ENCODE measurements at places on chromosomes 5 and 9.

DNA sequence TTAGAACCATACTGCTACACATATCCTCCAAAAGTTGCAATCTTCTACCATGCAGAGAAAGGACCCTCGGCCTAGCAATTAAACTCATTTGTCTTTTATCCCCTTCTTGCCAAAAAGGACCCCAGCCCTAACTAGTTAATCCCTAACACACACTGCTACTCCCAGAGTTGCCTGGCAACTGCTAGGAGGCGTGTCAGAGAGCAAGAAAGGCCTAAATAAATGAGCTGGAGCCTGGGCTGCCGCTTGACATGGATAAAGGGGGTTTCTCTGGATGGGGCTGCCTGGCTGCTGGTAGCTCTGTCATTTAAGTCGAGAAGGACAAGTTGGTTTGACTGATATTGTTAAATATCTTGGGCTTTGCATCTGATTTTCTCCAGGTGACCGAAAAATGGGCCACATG is 194.8 kb downstream of the CRB2 start:
- peak; percentile 32 for DNase-seq

DNA sequence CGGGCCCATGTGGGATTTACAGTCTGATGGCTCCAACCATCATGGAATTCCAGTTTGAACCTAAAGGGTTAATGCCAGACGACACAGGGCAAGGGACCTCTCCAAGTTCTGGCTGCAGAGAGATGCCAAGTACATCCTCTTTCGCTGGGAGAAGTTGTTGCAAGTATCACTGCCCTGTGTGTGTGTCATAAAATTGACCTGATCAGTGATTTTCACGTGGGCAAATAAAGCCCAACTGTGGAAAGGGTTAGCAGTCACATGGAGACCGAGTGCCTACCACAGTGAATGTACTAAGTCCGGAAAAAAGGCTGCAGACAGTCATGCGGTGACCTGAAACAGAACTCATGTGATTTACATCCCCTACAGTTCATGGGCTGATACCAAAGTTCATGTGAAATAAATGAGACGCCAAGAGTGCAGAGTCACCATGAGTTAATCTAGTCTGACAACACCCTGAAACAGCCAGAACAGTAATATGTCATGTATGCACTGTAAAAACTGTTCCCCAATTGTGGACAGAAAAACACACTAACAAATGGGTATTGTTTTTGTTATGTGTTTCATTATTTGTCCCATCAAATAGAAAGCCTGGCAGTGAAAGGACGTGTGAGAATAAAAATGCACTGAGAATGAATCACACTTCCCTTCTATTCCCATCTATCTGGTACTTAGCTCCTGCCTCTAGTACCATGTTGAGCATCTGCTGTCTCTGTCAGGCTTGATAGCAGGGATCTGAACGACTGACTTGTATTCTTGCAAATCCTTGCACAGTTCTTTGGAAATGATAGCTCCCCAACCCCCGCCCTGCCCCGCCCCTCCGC is 115.7 kb downstream of the SUSD1 start:
- DNase-seq, result no peak

GRCh38 chr5:57986761-57987341 is 473.0 kb downstream of the PLK2 start:
- DNase-seq, result peak; percentile 8

GRCh38 chr5:133595465-133595864 is 16.9 kb downstream of the FSTL4 start:
- DNase-seq, result no peak

- DNase-seq, result no peak
These were observed 35.1 kb downstream of the FAM13B start for GRCh38 chr5:137997726-137998213.
